ENCODE measurements at places on chromosomes 11 and 22. TPM values are rescaled to one million over a fixed set of nuclear protein-coding genes. Genes with fewer than 3 reads are reported as not detected.

Gene MPZL3
- total RNA-seq = 0.37 TPM

Gene CALCB
- total RNA-seq = 0.15 TPM

Gene RBM14
- 66.7 TPM for total RNA-seq

Gene WBP2NL
- 0.09 TPM for total RNA-seq

Gene EEF1G
- total RNA-seq = 2,021 TPM

Gene P4HA3
- total RNA-seq = 48.3 TPM

Gene SOX10
- not detected for total RNA-seq

Gene LMO1
- total RNA-seq = 3.0 TPM

Gene SERPIND1
- total RNA-seq = not detected

Gene CCDC87
- 0.63 TPM for total RNA-seq

Gene TSPAN18
- total RNA-seq = 3.2 TPM

Gene MRGPRX1
- not detected for total RNA-seq

Gene SAA4
- not detected for total RNA-seq

Gene TRIM34
- 2.6 TPM for total RNA-seq

Gene TBX1
- 4.2 TPM for total RNA-seq

Gene RTN4R
- 13.5 TPM for total RNA-seq

Gene C1QTNF4
- 0.21 TPM for total RNA-seq
